ENCODE measurements at places on chromosomes 5 and 9.
A peak's percentile ranks its signal among the peaks of the same experiment; 100 is the strongest.

- no peak for DNase-seq
These were observed 137.6 kb downstream of the CCDC192 start for GRCh38 chr5:127840809-127841208.

DNA sequence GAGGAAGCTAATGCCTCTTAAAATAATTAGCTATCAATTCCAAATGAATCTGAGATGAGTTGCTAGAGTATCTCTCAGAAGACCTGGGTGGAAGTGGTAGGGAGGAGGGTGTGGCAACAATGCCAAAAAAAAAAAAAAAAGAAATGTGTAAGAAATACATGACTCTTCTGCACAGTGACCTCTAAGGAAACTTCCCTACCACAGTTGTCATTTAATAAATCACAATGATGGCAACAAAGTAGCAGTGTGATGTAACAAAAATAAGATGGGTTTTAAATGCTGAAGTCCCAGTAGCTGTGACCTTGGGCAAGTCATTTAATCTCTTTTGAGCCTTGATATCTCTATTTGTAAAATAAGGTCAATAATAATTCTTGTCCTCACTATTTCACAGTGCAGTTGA is 7.2 kb downstream of the FOXD1 start:
- DNase-seq, result no peak

GRCh38 chr5:39616131-39616530 is 191.4 kb upstream of the DAB2 start:
- no peak for DNase-seq

GRCh38 chr9:88820055-88820454 is 171.2 kb upstream of the S1PR3 start:
- no peak for DNase-seq

DNA sequence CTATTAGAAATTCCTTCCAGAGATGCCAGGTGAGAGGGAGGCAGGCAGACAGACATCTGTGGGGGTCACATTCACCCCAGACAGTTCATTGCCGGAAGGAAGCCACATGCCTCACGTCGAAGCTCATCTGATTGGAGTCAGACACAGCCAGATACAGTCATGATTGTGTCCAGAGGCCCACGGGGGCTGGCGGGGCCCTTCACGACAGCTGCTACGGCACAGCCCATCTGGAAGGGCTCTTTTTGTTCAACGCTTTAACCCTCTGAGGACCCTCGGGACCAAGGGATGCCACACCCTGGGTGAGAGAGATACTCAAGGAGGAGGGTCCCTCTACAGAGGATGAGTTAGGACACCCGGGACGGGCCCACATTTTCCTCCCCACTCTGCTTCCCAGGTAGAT is 31.9 kb upstream of the GABRP start:
- no peak for DNase-seq

DNA sequence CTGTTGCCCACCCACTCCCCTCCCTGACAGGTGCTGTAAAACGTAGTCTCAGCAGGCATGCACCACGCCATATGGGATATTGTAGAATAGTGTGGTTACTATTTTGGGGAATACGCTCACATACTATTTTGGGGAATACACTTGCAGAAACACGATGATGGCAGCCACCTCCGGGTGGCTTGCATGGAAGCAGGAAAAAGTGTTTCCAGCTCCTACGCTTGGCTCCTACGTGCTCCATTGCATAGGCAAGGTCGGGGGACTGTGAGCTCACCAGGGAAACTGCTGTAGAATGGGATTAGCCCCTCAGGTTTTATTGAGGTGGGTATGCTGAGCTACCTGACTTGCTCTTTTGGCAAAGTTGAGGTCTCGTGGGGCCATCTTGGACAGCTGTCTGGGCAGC is 160.3 kb upstream of the NFIL3 start:
- DNase-seq, result no peak

GRCh38 chr5:9201011-9201410 is 344.9 kb downstream of the SEMA5A start:
- DNase-seq, result no peak

DNA sequence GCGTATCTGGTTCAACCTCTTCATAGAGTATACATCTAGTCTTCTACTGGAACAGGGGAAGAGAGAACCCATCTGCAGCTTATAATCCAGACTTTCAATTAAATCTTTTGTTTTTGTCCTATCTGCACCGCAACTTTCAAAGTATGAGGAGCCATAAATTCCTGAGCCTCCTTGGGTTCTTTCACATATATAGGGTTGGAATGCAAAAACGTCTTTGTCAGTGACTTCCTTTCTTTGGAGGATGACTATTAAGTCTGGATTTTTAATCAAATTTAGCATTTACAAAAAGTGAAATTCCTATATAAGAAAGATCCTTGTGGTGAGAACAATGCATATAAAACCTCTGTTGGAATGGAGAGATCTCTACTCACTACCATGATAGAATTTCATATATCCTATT is 370.8 kb downstream of the TMEM38B start:
- DNase-seq, result no peak

- peak; percentile 15 for DNase-seq
These were observed 34.3 kb upstream of the CAST start for GRCh38 chr5:96627792-96628398.

GRCh38 chr9:92180669-92181181 is 65.5 kb upstream of the SPTLC1 start:
- no peak for DNase-seq

DNA sequence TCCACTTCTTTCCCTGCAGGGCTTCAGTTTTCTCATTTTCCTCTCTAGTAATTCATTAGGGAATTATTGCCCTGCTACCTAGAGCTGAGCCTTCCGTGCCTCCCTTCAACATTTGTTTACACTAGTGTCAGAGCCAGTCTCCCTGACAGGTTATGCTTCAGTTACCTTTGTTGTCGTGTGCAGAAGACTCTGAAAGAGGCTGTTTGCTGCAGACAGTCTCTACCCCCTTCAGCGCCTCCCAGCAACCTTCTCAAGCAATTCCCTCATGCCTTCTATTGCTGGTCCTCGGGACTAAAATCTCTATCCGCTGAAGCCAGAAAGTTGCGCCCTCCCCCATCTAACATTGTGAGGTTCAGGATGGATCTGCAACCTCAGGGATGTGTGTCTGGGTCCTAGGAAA is 12.8 kb downstream of the RALGPS1 start:
- DNase-seq, result no peak

GRCh38 chr9:16002816-16003215 is 450.0 kb downstream of the CCDC171 start:
- DNase-seq, result no peak

DNA sequence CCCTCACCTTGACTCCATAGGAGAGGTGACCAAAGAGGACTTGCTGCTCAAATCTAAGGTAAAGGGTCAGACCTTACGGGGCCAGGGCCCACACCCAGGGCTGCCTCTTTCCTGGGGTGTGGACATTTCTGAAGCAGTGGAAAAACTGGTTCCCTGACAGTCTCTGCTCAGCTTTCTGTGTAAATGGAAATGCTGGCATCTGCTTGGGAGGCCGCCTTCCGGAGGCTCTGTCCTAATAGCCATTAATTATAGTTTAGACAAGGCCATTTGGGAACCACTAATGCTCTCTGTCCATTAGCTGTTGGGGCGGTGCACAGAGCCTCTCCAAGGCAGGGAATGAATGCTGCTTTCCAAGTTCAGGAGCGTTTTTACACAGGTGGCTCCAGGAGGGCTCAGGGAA is 17.3 kb downstream of the USP20 start:
- no peak for DNase-seq

DNA sequence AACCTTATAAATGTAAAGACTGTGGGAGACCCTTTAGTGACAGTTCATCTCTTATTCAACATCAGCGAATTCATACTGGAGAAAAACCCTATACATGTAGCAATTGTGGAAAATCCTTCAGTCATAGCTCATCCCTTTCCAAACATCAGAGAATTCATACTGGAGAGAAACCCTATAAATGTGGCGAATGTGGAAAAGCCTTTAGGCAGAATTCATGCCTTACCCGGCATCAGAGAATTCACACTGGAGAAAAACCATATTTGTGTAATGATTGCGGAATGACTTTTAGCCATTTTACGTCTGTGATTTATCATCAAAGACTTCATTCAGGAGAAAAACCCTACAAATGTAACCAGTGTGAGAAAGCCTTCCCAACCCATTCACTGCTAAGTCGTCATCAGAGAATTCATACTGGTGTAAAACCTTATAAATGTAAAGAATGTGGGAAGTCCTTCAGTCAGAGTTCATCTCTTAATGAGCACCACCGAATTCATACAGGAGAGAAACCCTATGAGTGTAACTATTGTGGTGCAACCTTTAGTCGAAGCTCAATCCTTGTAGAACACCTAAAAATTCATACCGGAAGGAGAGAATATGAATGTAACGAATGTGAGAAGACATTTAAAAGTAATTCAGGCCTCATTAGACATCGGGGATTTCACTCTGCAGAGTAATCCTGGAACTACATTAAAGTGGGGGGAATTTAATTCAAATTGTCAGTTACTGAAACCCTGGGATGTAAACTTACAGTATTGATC is 17.7 kb downstream of the ZNF483 start:
- no peak for DNase-seq

- DNase-seq, result no peak
These were observed 84.9 kb upstream of the PTGER4 start for GRCh38 chr5:40594811-40595210.

- DNase-seq, result peak; percentile 63
These were observed 5.9 kb upstream of the ACO1 start for GRCh38 chr9:32378496-32378895.

- no peak for DNase-seq
These were observed 10.8 kb downstream of the TYRP1 start for GRCh38 chr9:12703996-12704395.

DNA sequence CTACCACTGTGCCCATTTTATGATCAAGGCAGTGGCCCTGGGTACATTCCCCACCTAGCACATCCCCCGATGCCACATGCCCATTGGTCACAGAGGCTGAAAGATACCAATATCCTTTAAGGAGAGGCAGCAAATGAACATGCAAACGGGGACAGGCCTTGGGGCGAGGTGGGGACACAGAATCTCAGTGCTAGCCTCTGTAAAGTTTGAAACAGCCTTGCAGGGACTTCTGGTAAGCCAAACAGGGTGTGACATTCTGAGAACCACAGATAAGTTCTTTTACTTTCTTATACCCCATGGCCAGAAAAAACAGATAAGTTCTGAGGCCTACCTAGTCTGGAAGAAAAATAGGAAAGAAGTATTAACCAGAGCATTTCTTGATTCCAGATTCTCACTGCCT is 60.5 kb downstream of the ACER2 start:
- no peak for DNase-seq

DNA sequence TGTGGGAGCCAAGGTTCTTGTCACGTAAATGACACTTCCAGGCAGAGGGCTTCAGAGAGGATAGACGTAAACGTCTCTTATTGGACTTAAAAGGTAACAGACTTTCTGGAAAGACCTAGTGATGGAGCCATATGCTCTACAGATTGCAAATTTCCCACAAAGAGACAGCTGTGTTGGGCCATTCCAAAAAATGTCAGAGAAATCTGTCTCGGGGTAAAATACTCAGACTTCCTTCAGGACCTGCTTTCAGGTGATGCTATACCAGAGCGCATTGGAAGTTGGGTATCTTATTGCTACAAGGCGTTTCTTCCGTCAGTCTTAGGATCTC is 29.2 kb downstream of the PROP1 start:
- no peak for DNase-seq

GRCh38 chr5:51395245-51395644 is 12.0 kb downstream of the ISL1 start:
- DNase-seq, result no peak

DNA sequence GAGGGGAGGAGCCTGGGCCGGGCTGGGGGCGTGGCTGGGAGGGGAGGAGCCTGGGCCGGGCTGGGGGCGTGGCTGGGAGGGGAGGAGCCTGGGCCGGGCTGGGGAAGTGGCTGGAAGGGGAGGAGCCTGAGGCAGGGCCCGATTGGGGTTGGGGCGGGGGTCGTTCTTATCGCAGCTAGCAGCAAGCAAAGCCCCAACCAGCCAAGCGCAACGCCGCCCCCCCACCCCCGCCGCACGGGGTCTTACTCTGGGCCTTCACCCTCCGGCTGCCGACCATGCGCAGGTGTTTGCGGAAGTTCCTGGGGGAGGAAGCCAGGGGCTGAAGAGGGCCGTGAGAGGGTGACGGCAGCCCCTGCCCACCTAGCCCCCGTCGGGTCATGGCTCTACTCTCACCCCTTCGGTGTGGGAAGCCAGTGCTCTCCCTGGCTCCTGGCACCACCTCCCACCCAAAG is 5.0 kb downstream of the NSMF start:
- peak; percentile 50 for DNase-seq

DNA sequence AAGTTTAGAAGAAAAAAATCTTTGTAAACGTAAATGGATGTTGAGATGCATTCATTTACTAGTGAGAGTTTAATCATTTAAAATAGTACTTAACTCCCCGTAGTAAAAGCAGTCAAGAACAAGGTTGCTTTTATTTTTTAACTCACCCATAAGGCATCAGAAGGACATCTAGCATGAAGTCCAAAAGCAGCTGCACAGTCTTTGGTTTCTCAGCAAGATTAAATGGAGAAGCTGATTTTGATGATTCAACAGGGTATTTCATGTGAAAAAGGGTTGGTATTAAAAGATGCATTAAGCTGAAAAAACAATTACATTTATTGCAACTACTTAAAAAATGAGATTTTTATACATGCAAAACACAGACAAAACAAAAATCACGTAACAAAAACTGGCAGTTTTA is 44.0 kb downstream of the ECPAS start:
- no peak for DNase-seq

DNA sequence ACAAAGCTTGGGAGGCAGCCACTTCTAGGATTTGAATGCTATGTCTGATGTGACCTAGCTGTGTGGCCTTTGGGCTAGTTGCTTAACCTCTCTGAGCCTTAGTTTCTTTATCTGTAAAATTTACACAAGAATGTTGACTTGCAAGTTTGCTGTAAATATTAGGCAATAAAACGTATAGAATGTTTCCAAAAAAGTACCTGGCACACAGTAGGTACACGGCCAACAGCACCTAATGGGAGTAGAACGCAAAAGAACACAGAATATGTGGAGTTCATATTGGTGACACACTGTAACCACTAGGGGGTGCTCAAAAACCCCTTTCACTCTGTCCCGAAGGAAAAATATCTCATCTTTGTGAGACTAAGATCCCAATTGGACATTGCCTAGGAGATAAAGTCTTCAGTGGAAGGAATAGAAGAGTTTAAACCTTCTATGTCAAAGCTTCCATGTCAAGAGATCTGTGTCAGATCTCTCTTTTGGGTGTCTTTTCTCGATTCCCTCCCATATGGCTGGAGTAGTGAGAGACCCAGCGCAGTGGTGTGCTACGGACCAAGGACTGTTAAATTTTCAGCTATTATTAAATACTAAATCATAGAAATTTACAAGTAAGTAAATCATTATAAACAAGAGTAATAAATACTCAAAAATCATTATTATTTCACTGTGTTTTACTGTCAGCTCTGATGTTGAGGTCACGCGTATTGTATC is 145.4 kb upstream of the RAD23B start:
- DNase-seq, result no peak

- DNase-seq, result no peak
These were observed 264.5 kb upstream of the PRR16 start for GRCh38 chr5:120199559-120199958.

GRCh38 chr9:130451509-130452388 is 7.0 kb downstream of the ASS1 start:
- no peak for DNase-seq

- no peak for DNase-seq
These were observed 3.0 kb upstream of the CAST start for GRCh38 chr5:96659170-96659569.

Measured in CD4-positive, alpha-beta memory T cell (primary cell).